ENCODE measurements at places on chromosomes 12 and 14. TPM values are rescaled to one million over a fixed set of nuclear protein-coding genes. Genes with fewer than 3 reads are reported as not detected.

GRCh38 chr12:46354111-46354801 is 18.3 kb downstream of the SLC38A2 start:
- DNase-seq, result no peak

CBLN3 gene
- total RNA-seq, result 1.4 TPM

ENDOU gene
- 3.7 TPM for total RNA-seq

- no peak for DNase-seq
Measured at GRCh38 chr12:130224613-130225012, 62.3 kb downstream of the FZD10 start.

- no peak for DNase-seq
Measured at GRCh38 chr12:116693286-116694227, 44.3 kb downstream of the SPRING1 start.

- DNase-seq, result no peak
Measured at GRCh38 chr12:64304571-64304970, 82.5 kb upstream of the KICS2 start.

KRT85 gene
- total RNA-seq, result not detected

- no peak for DNase-seq
Measured at GRCh38 chr12:4135919-4136605, 137.5 kb upstream of the CCND2 start.

SYCP3 gene
- total RNA-seq, result not detected

GRCh38 chr12:22535478-22535877 is 8.9 kb downstream of the C2CD5 start:
- no peak for DNase-seq

TAS2R20 gene
- total RNA-seq, result 1.1 TPM

GRCh38 chr12:108850854-108851573 is 6.4 kb downstream of the SSH1 start:
- DNase-seq, result no peak

CD163 gene
- 0.14 TPM for total RNA-seq

DNA sequence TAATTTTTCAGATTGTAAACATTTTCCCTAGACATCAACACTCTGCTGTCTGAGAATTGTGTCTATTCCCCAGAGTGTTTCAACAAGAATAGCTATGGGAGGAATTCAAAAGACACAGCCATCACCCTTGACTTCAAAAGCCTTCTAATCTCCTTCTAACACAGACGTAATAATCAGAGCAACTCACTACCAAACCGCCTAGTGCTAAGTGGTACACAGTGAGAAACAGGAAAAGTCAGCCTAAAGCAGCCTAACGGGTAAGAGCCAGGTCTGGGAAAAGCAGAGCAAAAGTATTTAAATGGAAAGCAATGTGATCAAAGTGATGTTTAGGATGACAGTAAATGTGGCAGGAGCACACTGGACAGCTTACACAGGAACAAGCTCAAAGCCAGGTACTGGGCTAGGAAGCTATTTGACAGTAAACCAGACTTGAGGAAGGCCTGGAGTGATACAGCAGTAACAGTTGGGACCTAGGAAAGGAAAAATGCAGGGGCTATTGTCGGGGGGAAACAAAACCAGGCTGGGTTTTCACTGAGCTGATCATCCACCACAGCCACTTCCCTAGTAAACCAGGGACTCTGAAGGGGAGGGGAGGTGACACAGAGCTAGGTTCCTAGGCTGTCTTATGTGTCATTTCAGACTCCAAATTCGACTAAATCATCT is 29.4 kb downstream of the CORO1C start:
- DNase-seq, result no peak

FOXG1 gene
- 1.7 TPM for total RNA-seq
